RPMI7951 (cell line): ENCODE measurements at places on chromosomes 5 and 9.

DNA sequence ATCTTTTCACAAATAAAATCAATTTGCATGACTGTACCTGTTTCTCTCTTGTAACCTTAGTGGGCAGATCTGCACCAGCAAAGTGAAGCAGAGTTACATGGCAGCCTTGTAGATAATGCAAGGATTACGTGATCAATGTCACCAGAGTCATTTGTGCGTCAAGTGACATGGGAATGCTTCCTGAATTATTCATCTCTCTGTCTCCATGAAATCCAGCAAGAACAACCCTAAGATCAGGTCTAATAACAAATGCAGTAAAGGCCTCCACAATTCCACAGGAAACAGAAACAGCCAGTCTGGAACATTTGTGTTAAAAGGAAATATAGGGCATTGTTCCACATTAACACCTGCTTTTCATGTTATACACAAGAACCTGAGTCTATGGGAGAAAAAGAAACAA is 7.8 kb downstream of the GZMA start:
- DNase-seq: no peak

DNA sequence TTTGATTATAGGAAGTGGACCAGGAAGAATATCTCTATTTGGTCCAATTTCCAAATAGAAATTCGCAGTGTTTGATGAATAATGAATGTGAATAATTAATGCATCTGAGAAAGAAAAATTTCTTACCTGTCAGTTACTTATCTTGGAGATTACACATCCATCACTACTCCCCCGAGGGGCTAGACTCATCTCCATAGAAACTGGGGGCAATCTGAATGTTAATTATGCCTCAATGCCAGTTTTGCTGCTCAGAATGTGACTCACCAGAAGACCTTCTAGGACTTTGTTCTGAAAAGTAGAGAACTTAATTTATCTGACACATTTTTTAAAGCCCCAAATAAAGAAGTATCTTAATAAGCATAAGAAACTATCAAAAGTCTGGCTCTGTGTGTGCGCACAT is 233.4 kb upstream of the NR4A3 start:
- DNase-seq: no peak

GRCh38 chr9:72589667-72590521 is 68.5 kb downstream of the TMC1 start:
- no peak for DNase-seq

- no peak for DNase-seq
Measured at GRCh38 chr9:137465720-137466388, 6.7 kb upstream of the NSMF start.

DNA sequence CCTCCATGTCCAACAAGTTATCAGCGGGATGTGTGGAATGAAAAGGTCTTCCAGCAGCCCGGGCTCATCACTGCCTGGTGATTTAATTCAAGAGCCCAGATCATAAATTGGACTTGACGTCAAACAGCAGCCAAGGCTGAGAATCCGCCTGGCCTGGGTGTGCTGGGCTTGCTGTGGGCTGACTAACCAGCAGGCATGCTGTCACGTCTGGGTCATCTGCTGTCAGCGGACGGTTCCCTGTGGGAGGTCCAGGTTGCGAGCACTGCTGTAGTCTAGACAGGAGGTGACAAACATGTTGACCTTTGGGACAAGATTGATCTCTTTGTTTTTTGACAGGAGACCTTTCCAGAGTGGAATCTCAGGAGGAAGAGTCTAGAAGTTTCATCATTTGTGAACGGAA is 289.7 kb downstream of the OSTF1 start:
- DNase-seq: no peak

DNA sequence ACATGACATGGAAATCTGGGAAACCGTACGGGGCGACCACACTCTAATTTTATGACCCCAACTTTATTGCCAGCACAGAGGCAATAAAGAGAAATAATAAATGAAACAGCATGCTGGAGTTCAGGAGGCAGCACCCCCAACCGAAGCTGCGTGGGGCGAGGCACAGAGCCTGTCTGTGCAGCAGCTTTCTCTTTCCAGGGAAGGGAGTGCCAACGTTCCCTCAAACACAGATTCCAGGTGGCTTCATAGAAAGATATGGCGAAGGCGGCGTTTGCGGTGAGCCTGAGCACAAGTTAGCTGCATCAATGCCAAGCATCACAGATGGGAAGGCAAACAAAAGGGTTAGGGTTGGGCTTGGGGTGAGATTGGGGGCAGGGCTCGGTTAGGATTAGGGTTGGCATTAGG is 114.8 kb downstream of the HSD17B3 start:
- no peak for DNase-seq

GRCh38 chr5:180118391-180118791 is 46.8 kb upstream of the RNF130 start:
- DNase-seq: no peak

- no peak for DNase-seq
Measured at GRCh38 chr9:123609844-123610243, 253.8 kb downstream of the CRB2 start.
